ENCODE measurements at places on chromosomes 11 and 22.

DNA sequence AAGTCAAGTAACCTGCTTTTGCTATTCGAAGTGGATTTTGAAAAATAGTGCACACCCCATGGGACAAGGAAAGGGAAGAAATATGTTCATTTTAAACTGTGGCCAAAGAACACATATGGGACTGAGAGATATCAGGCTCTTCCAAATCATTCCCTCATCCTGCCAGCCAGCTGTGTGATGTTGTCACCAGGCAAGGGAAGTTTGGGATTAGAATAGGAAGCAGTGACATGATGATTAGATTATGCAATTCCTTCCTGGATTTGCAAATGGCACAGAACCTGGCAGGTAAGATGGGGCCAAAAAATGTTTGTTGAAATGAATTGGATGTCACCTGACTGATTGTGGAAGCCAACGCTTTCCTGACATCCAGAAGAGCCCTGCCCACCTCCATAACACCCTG lies 4.9 kb upstream of the SCN3B start:
- DNase-seq, result no peak

DNA sequence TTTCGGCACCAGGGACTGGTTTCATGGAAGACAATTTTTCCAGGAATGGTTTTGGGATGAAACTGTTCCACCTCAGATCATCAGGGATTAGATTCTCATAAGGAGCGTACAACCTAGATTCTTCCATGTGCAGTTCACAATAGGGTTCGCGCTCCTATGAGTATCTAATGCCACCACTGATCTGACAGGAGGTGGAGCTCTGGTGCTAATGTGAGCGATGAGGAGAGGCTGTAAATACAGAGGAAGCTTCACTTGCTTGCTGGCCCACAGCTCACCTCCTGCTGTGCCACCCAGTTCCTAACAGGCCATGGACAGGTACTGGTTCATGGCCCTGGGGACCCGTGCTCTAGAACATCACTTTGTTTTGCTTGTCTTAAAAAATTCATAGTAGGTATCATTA lies 41.8 kb upstream of the AMPD3 start:
- DNase-seq, result peak; percentile 38

- no peak for DNase-seq
Measured at GRCh38 chr11:120065176-120065575, 72.7 kb downstream of the TRIM29 start.

GRCh38 chr11:133966921-133967598 lies 10.3 kb upstream of the IGSF9B start:
- DNase-seq, result peak; percentile 78

GRCh38 chr11:14881576-14882193 lies 10.3 kb downstream of the CYP2R1 start:
- no peak for DNase-seq

GRCh38 chr11:73498343-73498742 lies 99.6 kb downstream of the FAM168A start:
- DNase-seq, result no peak

- no peak for DNase-seq
Measured at GRCh38 chr11:87366763-87367405, 329.1 kb downstream of the TMEM135 start.

DNA sequence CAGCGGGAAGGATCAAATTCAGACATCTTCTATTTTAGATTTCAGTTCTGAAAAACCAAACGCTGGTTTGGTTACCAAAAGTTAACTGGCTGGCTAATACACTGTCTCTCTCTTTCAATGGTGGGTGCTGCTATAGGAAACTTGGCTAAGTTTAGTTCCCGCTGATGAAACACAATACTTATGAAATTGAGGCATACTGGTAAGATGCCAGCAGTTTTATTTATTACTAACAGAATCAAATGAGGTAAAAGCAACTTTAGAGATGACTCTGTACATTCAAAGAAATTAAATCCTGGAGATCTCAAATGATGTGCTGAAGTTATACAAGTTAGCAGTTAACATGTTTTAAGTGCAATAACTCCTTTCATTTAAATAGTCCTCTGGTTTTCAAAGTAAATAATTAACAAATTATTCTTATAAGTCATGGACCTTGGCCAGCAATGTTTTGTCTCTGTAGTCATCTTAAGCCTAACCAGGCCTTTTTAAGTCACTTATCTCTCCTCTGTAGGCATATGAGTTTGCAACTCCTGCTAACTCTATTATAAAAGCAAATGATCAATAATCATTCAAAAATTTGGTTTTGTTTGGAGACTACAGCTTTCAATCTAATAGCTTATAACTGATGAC lies 54.8 kb downstream of the PAK1 start:
- no peak for DNase-seq

DNA sequence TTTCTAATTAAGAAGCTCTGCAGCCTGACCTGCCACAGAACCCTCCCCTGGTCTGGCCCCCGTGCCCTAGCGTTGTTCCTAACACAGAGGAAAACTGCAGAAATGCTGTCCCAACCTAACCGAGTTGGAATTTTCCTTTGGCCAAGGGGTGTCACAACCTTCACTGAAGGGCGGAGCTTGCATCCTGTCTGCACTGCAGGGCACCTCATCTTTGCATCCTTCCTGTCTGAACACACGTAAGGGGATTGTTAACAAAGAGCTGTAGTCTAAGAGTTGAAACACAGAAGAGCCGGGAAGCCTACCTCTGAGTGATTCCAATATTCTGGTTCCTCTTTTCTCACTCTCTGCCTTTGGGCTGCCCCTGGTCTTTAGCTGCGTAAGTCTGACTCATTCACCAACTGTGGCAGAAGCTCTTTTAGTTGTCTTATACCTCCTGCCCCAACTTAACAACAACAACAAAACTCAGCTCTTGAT lies 1.6 kb downstream of the DIXDC1 start:
- DNase-seq, result peak; percentile 21

- no peak for DNase-seq
Measured at GRCh38 chr11:22165087-22165486, 27.8 kb upstream of the ANO5 start.

DNA sequence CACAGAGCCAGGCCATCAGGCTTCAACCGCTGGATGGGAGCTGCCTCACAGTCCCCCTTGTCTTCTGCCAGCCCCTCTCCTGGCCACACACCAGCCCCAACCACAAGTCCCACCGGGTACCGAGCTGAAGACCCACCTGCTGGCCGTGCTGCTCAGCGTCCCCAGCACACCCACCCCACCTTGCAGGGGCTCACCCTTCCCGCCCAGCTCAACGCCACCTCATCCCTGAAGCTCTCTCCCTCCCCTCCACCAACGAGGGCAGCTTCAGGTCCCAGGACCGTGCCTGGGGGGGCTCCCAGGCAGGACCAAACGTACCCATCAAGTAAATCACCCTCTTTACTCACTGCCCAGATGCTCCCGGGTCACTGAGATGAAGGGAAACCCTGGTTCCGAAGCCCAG lies 141.0 kb downstream of the CRYBB2 start:
- DNase-seq, result no peak

- DNase-seq, result no peak
Measured at GRCh38 chr11:37352485-37352884, 754.4 kb upstream of the RAG2 start.

- DNase-seq, result no peak
Measured at GRCh38 chr11:58994171-58994570, 54.9 kb downstream of the GLYATL1 start.

- no peak for DNase-seq
Measured at GRCh38 chr22:19187716-19188563, 9.4 kb upstream of the SLC25A1 start.

- peak; percentile 91 for DNase-seq
Measured at GRCh38 chr22:30287648-30288418, 1.5 kb downstream of the CASTOR1 start.

- no peak for DNase-seq
Measured at GRCh38 chr11:111018566-111018965, 227.0 kb upstream of the POU2AF2 start.

GRCh38 chr22:26174280-26174679 lies 5.0 kb downstream of the SEZ6L start:
- no peak for DNase-seq

GRCh38 chr11:13238879-13239514 lies 38.6 kb upstream of the BMAL1 start:
- peak; percentile 46 for DNase-seq

DNA sequence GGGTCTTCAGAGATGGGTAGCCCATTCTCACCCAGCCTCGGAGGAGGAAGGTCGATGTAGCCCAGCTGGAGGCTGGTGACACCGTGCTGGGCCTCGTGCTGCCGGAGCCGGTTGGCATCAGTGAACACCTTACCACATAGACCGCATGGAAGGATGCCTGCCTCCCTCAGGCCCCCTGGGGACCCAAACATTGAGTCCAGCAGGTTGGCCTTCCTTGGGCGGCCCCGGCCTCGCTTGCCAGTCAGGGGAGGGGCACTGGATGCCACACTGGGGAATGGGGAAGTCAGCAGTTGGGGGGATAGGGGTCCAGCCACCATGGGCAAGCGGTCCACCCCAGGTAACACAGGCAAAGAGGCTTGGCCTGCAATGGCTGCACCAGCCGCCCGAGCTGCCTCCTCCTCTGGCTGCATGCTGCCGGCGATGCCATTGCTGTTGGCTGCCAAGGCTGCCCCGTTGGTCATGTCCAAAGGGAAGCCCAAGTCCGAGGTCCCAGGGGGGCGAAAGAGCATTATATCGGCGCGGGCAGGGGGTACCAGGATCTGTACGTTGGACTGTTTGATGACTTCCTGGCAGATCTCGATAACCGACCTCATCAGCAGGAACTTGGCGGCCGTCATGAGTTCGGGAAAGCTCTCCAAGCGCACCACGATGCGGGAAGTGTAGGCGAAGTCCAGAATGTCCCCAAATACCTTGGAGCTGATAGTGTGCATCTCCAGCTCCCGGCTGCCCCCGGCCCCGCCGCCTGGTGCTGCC lies 1.4 kb downstream of the PATZ1 start:
- DNase-seq, result peak; percentile 28

DNA sequence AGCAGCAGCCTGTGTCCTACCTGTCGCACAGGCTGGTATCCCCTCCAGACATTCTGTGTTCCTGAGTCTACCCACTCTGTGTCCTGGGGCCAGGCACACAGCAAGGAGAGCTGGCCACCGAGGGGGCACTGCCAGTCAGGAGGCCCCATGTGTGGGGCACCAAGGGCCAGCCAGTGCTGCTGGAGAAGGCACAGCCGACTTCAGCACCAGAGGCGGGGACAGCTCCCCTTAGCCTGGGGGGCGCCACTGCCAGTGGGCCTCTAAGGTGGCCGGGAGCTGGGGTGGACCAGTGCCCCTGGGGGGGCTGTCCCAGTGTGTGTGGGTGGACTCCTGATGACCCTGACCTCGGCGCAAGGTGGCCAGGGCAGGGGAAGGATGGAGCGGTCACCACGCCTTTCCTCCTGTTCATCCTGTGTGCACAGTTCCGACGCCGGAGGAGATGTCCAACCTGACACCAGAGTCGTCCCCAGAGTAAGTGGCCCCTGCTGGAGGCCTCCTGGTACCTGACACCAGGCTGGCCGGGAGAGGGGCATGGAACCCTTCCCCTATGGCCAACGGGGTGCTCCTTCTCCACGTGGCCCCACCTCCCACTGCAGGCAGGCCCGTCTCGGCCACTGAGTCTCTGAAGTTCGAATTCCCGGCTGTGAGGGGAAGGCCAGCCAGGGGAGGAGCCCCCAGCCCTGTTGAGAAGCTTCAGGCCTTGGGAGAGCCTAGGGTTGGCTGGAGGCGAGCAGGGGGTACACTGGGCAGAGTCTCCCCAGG lies 35.4 kb downstream of the MOB2 start:
- no peak for DNase-seq

DNA sequence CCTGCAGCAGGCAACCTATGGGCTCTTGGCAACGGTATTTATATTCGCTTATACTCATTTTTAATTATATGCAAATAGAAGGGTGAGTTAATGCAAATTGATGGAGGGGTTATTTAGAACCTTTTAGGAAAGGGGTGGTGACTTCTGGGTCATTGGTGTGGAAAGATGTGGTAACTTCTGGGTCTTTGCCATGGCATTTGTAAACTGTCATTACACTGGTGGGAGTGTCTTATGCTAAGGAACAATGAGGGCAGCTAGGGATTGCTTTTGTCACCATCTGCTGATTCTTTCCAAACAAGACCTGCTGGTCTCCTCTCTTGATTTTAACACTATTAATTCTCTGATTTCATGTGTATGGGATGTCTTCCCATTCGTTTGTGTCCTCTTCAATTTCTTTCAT lies 11.7 kb upstream of the KAT5 start:
- DNase-seq, result no peak

GRCh38 chr11:102368472-102368871 lies 21.5 kb downstream of the BIRC2 start:
- DNase-seq, result no peak

DNA sequence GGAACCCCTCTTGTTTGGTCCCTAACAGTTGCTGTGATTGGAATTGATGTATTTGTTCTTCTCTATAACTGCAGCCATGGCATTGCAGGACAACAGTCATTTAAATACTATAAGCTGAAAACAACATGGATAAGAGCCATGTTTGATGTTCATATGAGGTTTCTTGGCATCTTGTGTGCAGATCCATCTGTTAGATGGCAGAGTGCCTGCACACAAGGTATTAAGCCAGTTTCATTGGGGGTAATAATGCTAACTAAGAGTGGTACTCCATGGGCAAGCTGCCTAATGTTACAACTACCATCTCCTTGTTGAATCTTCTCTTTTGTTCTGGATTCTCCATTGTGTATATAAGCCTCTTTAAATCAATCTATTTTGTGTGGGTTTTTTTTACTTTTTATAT lies 206.0 kb upstream of the CHORDC1 start:
- DNase-seq, result no peak

GRCh38 chr11:130625578-130626306 lies 177.3 kb downstream of the ADAMTS15 start:
- DNase-seq, result no peak

DNA sequence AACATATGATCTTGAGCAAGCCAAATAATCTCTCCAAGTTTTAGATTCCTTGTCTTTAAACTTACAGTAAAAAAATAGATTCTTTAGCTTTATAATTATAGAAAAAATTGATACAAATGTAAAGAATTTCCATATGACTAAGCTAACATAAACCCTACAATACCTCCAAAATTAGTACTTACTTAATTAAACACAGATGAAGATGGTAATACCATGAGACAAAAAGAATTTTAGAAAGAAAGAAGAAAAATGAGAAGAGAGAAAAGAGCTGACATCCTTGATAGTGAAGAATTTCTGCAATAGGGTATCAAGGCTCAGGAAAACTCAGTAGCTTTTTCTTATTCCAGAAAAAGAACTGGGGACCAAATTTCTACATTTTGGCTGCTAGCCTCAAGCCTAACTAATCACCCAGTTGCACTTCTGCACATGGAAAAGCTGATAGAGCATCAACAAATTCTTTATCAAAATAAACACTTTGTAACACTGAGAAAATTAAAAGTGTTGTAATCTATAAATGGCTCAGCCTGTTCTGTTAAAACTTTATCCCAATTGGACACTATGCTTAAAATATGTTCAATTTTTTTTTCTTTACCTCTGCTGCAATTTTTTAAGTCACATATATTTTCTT lies 24.7 kb upstream of the SOX6 start:
- DNase-seq, result no peak
